Stimulated activated CD4-positive, alpha-beta T cell treated with anti-CD3 and anti-CD28 coated beads, Interleukin-1b, Interleukin-23, amount 100 ng/mL, for 1 hour (primary cell): ENCODE measurements at places on chromosomes 1 and 21.

DNA sequence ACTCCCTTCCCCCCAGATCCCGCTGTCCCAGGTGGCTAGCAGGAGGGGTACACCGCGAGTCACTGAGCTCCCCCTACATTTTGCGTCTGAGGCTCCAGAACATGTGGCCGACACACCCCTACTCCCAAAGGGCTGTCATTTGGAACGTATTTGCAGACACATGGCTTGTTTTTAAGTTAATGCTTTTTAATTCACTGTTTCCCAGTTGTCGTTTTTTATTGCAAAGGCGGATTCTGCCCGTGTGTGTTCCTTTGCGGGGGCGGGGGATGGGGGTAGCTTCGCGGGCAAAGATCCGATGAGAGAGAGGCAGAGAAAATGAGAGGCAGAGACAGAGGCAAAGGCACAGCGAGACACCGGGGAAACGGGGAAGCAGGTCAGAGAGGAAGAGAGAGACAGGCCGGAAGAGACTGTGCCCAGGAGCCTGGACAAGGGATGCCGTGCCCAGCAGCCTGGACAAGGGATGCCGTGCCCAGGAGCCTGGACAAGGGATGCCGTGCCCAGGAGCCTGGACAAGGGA is 270.2 kb downstream of the FOXD2 start:
- DNase-seq = no peak

DNA sequence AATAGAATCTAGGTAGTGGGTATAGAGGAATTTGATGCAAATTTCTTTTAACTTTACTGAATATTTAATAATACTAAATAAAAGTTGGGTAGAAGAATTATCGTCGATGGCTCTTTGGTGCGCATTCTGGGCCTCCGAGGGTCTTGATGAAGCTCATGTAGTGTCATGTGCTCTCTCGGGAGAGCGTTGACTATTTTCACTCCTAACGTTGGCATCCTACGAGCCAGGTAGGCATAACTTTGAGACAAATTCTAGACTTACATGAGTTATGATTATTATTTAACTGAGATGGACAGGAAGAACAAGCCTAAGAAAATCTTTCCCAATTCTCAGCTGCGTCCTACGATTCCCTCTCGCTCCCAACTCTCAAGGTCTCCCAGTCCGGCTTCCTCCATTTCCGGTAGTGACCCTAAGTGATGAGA is 550 bp upstream of the PCAT6 start:
- DNase-seq = no peak

DNA sequence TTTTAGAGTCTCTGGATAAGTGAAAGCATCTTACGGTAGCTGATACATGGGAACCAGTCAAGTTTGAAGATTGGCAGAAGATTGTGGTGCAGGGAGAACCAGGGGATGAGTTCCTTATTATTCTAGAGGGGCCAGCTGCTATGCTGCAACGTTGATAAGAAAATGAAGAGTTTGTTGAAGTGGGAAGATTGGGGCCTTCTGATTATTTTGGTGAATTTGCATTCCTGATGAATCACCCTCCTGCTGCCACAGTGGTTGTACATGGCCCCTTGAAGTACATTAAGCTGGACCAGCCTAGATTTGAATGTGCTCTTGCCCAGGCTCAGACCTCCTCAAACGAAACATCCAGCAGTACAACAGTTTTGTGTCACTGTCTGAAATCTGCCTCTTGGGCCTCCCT is 45.9 kb downstream of the BTBD8 start:
- DNase-seq = no peak

GRCh38 chr1:236027104-236027503 is 37.8 kb downstream of the NID1 start:
- no peak for DNase-seq

- DNase-seq = no peak
Observed at GRCh38 chr1:201353186-201353940, 24.1 kb downstream of the TNNT2 start.

GRCh38 chr1:166785987-166786386 is 53.3 kb upstream of the POGK start:
- DNase-seq = no peak

- DNase-seq = no peak
Observed at GRCh38 chr1:183780159-183780558, 24.8 kb upstream of the RGL1 start.

DNA sequence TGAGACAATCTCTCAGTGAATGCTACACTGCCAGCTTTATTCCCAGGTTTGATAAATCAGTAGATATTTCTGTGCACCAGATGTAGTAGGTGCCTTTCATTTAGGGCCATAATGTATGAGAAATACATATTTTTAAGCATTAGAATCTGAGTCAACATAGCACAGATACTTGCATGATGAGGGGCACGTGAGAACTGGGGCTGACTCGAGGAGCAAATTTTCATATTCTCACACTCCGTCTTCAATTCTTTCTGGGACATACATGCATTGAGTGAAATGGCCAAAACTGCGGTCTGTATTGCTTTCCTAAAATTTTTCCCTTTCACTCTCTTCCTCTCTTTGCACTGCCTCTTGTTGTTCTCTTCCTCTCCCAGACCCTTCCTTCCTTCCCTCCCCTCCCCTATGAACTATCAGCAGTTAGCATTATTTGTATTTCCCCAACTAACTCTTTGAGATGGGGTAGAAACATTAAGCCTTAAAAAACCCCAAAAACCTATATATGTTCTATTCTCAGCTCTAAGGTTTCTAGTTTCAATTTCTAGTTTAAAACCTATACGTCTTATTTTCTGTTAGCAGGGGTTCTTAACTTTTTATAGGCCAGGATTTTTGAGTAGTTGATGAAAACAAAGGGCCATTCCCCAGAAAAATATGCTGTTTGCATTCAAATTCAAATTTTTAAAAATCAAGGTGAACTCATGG is 289.1 kb downstream of the PTBP2 start:
- no peak for DNase-seq

GRCh38 chr1:21955501-21956281 is 18.6 kb upstream of the HSPG2 start:
- no peak for DNase-seq

DNA sequence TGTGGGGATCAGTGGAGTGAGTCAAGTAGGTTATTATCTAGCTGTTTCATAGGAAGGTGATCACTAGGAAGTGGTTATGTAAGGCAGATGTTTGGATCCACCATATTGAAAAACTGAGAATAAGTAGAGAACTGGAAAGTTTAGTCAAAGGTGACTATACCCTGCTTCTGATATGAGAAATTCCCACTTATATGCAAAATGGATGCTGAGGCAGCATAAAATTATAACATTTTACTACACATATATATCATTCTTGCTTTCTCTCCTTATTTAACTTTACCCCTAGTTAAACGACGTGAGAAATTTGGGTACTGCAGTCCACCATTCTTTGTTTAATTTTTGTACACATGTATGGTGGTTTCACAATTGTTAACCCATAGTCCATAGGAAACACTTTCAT is 142.4 kb downstream of the ADGRL4 start:
- DNase-seq = no peak

GRCh38 chr1:147541672-147542568 is 619 bp downstream of the BCL9 start:
- DNase-seq = no peak

- no peak for DNase-seq
Observed at GRCh38 chr1:21361506-21361905, 71.2 kb upstream of the ECE1 start.

- no peak for DNase-seq
Observed at GRCh38 chr21:31992391-31992790, 119.6 kb downstream of the HUNK start.

DNA sequence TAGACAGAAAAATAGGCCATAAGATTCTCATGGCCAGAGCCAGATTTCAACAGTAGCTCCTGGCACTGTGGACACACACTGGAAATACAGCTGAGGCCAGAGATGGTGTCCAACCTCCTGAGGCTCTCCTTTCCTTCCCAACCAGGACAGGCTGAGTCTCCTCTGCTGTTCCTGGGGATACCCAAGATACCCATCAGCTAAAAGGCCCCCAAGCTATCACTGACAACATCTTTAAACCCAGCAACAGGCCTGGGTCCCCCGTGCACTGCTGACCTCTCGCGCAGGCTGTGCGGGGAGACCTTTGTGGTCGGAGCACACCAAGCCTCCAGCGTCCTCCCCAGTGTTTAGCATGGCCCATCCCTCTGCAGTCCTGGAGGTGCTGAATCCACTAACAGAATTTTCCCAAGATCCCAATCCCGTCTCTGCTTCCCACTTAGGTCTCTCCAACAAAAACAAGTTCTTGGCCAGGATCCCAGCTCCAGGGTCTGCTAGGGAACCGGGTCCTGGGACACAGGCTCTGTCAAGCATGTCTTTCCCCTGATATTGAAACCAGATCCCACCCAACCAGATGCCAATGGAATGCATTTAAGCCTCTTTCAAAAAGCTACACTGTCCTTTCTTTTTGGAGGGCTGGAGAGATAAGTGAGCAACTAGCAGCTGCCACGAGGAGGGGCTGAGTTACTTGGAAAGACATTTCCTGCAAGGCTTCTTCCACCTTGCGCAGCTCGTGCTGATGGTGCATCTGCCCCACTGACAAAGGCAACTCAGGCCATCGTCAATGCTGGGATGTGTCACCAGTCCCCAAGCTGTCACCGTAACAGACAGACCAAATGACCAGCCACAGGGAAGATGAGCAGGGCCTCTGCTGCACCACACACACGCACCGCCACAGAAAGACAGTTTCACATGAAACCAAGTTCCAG is 73.2 kb downstream of the BCAR3 start:
- no peak for DNase-seq
